ENCODE measurements at places on chromosomes 3 and 15.

- no peak for DNase-seq
- no peak overlapping the region for H3K27ac ChIP-seq
- no peaks in the 10 kb centered on the region for H3K4me1 ChIP-seq
- no peaks in the 10 kb centered on the region for H3K36me3 ChIP-seq
- no peaks in the 10 kb centered on the region for H3K27me3 ChIP-seq
- H3K4me3 ChIP-seq: no peak overlapping the region
Measured at GRCh38 chr15:63826528-63826927, 7.2 kb downstream of the HERC1 start.

- DNase-seq: no peak
- H3K36me3 ChIP-seq: peaks cover 7% of the 10 kb centered on the region
- H3K27ac ChIP-seq: no peak overlapping the region
- no peak overlapping the region for H3K4me3 ChIP-seq
Measured at GRCh38 chr3:120418866-120419490, 31.8 kb downstream of the FSTL1 start.

- no peaks in the 10 kb centered on the region for H3K27me3 ChIP-seq
- no peak overlapping the region for H3K4me3 ChIP-seq
- H3K4me1 ChIP-seq: no peaks in the 10 kb centered on the region
- DNase-seq: no peak
- H3K27ac ChIP-seq: no peak overlapping the region
Measured at GRCh38 chr3:64518950-64519349, 168.8 kb downstream of the ADAMTS9 start.

DNA sequence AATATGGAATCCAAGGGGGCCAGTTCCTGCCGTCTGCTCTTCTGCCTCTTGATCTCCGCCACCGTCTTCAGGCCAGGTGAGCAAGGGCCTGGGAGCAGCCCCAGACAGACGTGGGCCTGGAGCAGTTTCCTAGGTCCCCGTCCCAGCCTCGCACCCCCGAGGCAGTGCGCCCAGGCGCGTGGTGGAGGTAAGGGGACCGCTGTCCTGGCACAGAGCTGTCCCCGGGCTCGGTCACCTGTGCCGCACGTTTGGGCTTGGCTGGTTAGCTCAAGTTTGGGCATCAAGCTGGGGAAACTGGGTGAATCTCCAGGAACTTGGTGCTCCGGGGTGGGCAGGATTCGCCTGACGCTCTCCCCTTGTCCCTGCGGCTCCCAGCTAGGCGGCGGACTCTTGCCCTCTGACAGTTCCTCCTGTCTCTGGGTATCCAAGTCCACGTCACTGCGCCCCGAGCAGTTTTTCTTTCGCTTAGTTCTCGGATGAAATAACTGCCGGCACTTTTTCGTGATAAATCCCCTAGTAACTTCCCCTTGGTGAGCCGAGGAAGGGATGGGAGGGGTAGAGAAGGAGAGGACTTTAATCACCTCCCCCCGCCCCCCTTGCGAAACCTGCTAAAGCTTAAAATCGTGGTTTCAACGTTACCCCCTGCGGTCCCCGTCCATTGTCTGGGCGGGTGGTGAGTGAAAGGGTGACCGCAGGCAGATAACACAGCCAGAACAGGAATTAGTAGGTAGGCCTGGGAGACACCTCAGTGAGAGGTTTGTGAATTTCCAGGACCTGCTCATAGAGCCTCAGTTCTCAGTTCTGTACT is 901 bp downstream of the ALCAM start:
- peaks cover 37% of the 10 kb centered on the region for H3K4me1 ChIP-seq
- peaks cover 47% of the 10 kb centered on the region for H3K27me3 ChIP-seq
- peak overlapping the region; percentile 88 for H3K4me3 ChIP-seq
- peak; percentile 18 for DNase-seq
- H3K36me3 ChIP-seq: no peaks in the 10 kb centered on the region

- H3K4me1 ChIP-seq: no peaks in the 10 kb centered on the region
- no peaks in the 10 kb centered on the region for H3K27me3 ChIP-seq
- no peak overlapping the region for H3K27ac ChIP-seq
- no peak overlapping the region for H3K4me3 ChIP-seq
- no peak for DNase-seq
Measured at GRCh38 chr3:119261055-119261454, 20.4 kb upstream of the B4GALT4 start.
